ENCODE measurements at places on chromosomes 12 and 14. TPM values are rescaled to one million over a fixed set of nuclear protein-coding genes. Genes with fewer than 3 reads are reported as not detected.

- H3K27me3 ChIP-seq: no peaks in the 10 kb centered on the region
- no peak for DNase-seq
- H3K27ac ChIP-seq: no peak overlapping the region
- no peaks in the 10 kb centered on the region for H3K4me1 ChIP-seq
Observed at GRCh38 chr12:2544230-2544629, 250.5 kb upstream of the FKBP4 start.

GRCh38 chr12:13504074-13504473, 307.5 kb downstream of the EMP1 start:
- no peaks in the 10 kb centered on the region for H3K27me3 ChIP-seq
- H3K4me3 ChIP-seq: no peak overlapping the region
- H3K27ac ChIP-seq: no peak overlapping the region
- no peaks in the 10 kb centered on the region for H3K36me3 ChIP-seq
- no peaks in the 10 kb centered on the region for H3K4me1 ChIP-seq

- no peak overlapping the region for H3K4me3 ChIP-seq
- H3K27me3 ChIP-seq: no peaks in the 10 kb centered on the region
- H3K36me3 ChIP-seq: no peaks in the 10 kb centered on the region
- H3K27ac ChIP-seq: peak overlapping the region; percentile 68
Observed at GRCh38 chr14:65422088-65422834, 9.7 kb downstream of the FUT8 start.

DNA sequence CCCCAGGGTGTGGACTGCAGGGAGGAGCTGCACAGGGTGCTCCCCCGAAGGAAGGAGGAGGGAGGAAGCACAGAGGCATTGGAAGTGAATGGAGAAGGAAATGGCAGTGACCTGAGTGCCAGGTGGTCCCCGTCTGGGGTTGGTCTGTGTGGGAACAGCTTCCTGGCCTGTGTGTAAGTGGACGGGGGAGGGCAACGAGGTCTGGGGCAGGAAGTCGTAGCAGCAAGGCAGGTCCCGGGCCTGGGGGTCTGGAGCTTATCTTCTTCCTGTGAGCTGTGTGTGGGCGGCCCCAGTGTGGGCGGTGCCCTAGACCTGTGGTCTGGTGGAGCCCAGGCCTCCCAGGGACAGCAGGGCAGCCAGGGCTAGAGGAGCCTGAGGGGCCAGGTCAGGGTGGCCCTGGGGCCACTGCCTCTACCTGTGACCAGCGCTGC, 382.1 kb downstream of the TMEM121 start:
- DNase-seq: no peak
- H3K4me3 ChIP-seq: no peak overlapping the region
- no peaks in the 10 kb centered on the region for H3K36me3 ChIP-seq

GRCh38 chr12:30988086-30988485, 61.5 kb downstream of the TSPAN11 start:
- no peak overlapping the region for H3K27ac ChIP-seq
- H3K27me3 ChIP-seq: no peaks in the 10 kb centered on the region
- H3K4me1 ChIP-seq: no peaks in the 10 kb centered on the region
- H3K4me3 ChIP-seq: no peak overlapping the region
- DNase-seq: no peak

GRCh38 chr14:59013672-59014298, 174.7 kb upstream of the DAAM1 start:
- no peaks in the 10 kb centered on the region for H3K36me3 ChIP-seq
- no peaks in the 10 kb centered on the region for H3K4me1 ChIP-seq
- H3K27me3 ChIP-seq: no peaks in the 10 kb centered on the region
- H3K4me3 ChIP-seq: no peak overlapping the region

DNA sequence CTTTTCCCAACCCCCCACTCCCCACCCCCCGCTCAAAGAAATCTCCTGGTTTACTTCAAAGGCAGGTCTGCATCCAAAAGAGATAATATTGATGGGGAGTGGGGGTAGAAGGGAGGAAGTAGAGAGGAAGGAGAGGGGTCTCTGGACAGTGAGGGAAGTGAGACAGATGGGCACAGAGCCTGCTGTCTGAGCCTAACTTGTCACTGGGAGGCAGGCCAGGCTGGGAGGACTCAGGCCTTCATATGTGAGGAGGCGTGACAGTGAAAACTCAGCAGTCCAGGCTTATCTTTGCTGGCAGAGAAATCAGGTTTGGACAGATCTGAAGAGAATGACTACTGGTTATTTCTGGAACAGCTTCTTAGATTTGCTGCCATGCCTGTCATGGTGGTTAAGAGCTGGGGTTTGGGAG, 192.3 kb downstream of the NUAK1 start:
- H3K27ac ChIP-seq: no peak overlapping the region
- no peaks in the 10 kb centered on the region for H3K4me1 ChIP-seq
- no peaks in the 10 kb centered on the region for H3K27me3 ChIP-seq

- no peaks in the 10 kb centered on the region for H3K36me3 ChIP-seq
- DNase-seq: no peak
- no peak overlapping the region for H3K4me3 ChIP-seq
- no peaks in the 10 kb centered on the region for H3K4me1 ChIP-seq
- H3K27me3 ChIP-seq: no peaks in the 10 kb centered on the region
- no peak overlapping the region for H3K27ac ChIP-seq
Observed at GRCh38 chr12:80217011-80217535, 117.7 kb downstream of the OTOGL start.

DNA sequence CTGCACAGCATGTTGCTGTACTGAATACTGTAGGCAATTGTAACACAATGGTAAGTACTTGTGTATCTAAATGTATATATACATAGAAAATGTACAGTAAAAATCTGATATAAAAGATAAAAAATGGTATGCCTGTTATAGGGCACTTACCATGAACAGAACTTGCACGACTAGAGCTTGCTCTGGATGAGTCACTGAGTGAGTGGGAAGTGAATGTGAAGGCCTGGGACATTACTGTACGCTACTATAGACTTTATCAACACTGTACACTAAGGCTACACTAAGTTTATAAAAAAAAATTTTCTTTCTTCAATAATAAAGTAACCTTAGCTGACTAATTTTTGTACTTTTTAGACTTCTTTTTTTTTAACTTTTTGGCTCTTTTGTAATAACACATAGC, 24.2 kb upstream of the NEDD1 start:
- H3K27me3 ChIP-seq: no peaks in the 10 kb centered on the region
- H3K36me3 ChIP-seq: no peaks in the 10 kb centered on the region
- DNase-seq: no peak
- no peak overlapping the region for H3K4me3 ChIP-seq
- H3K27ac ChIP-seq: no peak overlapping the region
- no peaks in the 10 kb centered on the region for H3K4me1 ChIP-seq

The KRT83 gene
- total RNA-seq: not detected

The CELA1 gene
- not detected for total RNA-seq

The CCDC196 gene
- total RNA-seq: not detected

The PTPRO gene
- total RNA-seq: 0.49 TPM

The CEBPE gene
- not detected for total RNA-seq

The FKBP3 gene
- total RNA-seq: 37.1 TPM
